ENCODE measurements at places on chromosomes 2 and 18. TPM values are rescaled to one million over a fixed set of nuclear protein-coding genes. Genes with fewer than 3 reads are reported as not detected.

GRCh38 chr2:235043762-235044500 is 92.1 kb downstream of the SH3BP4 start:
- DNase-seq: no peak

GRCh38 chr2:3246928-3247714 is 130.5 kb downstream of the EIPR1 start:
- no peak for DNase-seq

DNA sequence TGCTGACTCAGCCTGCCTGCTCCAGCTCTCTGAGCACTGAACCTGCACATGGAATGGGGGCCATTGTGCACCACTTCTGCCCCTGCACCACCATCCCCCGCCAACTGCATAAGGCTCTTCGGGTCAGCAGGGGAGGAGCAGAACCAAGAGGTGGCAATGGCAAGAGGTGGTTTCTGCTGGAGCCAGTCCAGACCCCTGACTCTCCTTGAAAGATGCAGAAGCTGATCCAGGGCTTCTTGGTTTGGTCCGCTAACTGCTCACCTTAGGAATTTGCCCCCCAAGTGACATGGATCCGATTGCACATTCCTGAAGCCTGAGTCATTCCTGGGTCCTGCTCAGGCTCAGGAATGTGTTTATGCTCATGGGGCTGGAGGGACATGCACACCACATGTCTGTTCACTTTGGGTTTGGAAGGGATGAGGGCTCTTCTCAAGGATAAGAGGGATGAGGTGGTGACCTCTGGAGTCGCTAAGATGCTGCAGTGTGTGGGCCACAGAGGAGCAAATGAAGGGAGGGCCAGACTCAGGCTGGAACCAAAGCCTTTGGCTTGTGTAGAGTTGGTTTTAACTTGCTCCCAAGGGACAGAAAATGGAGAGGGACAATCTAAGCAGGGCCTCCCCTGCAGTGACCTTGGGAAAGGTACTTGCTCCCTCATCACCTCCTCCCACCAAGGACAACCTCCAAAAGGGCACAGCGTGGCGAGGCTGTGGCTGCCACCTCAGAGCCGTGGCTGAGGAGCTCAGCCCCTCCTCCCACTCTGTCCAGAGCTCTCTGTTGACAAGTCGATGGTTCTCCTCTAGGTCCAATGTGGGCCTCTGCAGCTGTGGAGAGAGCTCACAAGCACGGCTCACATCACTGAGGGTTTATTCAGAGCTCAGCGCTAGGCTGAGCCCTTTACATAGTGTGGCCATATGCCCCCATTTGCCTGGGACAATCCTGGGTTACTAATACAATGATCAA is 66.2 kb downstream of the HS1BP3 start:
- DNase-seq: peak; percentile 97

Gene SERPINB3
- total RNA-seq: not detected

Data from fibroblast of lung (primary cell).